ENCODE measurements at places on chromosomes 2 and 18.
A peak's percentile ranks its signal among the peaks of the same experiment; 100 is the strongest.

GRCh38 chr2:144415386-144415785, 104.5 kb downstream of the ZEB2 start:
- DNase-seq: no peak
- peaks cover 50% of the 10 kb centered on the region for H3K36me3 ChIP-seq
- peaks cover 24% of the 10 kb centered on the region for H3K4me1 ChIP-seq
- no peaks in the 10 kb centered on the region for H3K27me3 ChIP-seq

DNA sequence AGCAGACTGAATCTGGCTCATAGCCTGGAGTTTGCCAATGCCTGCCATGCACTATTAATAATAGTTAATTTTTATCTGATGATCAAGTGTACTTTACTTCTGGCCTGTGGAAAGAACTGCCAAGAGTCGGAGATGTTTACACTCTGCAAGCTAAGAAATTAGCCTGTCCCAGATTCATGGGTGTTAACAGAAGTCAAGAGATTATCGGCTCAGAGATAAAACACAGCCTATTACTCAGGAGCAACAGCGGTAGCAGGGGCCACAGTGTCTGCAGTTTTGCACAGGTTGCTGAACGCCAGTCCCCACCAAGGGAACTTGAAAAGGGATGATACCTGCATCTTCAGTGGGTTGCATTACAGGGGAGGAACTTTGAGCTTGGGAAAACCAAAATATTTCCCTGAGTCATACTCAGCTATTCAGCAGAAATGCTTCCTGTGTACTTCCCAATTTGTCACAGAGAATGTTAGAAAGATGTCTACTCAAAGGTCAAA, 4.3 kb upstream of the ADI1 start:
- H3K27ac ChIP-seq: peak overlapping the region; percentile 63
- H3K27me3 ChIP-seq: no peaks in the 10 kb centered on the region
- H3K4me3 ChIP-seq: no peak overlapping the region
- H3K4me1 ChIP-seq: peaks cover 59% of the 10 kb centered on the region
- H3K36me3 ChIP-seq: no peaks in the 10 kb centered on the region

GRCh38 chr18:43876748-43877147, 599.5 kb upstream of the SYT4 start:
- H3K4me3 ChIP-seq: no peak overlapping the region
- H3K27ac ChIP-seq: no peak overlapping the region
- no peaks in the 10 kb centered on the region for H3K36me3 ChIP-seq
- H3K27me3 ChIP-seq: no peaks in the 10 kb centered on the region

DNA sequence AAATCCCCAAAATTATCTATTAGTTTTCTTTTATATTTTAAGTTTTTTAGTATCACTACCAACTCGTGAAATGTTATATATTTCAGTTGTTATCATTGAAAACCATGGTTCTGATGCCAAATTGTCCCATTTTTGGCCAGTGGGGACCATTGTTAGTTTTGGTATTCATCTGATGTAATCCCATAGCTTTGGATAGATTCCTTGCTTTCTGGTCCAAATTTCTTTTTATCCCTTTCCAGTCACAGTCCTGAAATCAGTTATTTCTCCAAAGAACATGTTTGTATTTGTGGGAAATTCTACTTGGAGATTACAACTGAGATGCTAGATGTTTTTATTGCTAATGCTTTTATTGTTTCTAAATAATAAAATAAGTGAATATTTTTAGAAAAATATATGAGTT, 976.8 kb upstream of the CRIM1 start:
- no peak for DNase-seq
- no peaks in the 10 kb centered on the region for H3K4me1 ChIP-seq
- no peak overlapping the region for H3K27ac ChIP-seq
- no peak overlapping the region for H3K4me3 ChIP-seq

DNA sequence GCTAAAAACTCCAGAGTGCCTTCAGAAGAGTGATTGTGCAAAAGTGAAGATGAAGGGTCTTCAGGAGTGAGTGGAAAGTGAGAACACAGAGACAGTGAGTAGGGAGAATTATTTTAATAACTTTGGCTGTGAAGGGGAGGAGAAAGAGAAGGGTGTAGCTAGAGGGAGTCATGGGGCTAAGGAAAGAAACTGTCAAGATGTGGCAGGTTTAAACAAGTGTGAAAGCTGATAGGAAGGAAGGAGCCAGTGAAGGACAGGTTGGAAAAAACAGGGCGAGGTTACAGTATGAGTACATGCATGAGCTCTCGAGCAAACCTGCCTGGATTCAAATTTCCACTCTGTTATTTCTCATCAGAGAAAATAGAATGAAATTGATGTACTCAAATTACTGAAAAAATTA, 17.8 kb downstream of the IL1F10 start:
- no peak for DNase-seq
- H3K4me1 ChIP-seq: peaks cover 4% of the 10 kb centered on the region
- no peaks in the 10 kb centered on the region for H3K27me3 ChIP-seq
- H3K27ac ChIP-seq: no peak overlapping the region

DNA sequence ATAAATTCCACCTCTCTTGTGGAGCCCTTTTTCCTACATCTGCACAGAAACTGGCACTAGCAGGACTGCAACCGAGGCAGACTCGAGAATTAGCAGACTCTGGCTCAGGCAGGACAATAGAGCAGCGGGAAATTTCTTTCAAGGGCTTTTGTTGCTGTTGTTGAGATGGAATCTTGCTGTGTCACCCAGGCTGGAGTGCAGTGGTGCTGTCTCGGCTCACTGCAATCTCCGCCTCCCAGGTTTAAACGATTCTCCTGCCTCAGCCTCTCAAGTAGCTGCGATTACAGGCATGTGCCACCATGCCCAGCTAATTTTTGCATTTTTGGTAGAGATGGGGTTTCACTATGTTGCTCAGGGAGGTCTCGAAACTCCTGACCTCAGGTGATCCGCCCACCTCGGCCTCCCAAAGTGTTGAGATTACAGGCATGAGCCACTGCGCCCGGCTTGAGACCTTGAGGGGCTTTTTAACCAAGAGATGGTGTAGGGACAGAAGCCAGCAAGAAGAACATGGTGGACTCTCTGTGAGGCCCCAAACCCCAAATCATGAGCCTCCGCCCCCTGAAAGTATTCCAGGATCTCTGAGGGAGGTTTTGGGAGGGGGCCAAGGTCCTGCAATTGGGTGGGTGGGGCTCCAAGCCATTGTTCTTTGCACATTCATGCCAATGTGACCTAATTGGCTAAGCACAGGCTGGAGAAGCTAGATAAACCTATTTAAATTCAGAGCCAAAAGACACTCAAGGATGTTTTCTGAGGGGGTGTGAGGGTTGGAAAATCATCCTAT, 68.4 kb upstream of the MSH2 start:
- H3K27ac ChIP-seq: peak overlapping the region; percentile 41
- peaks cover 11% of the 10 kb centered on the region for H3K4me1 ChIP-seq
- H3K27me3 ChIP-seq: no peaks in the 10 kb centered on the region
- DNase-seq: no peak

GRCh38 chr2:182907081-182907830, 40.8 kb upstream of the FRZB start:
- no peak overlapping the region for H3K4me3 ChIP-seq
- H3K27ac ChIP-seq: no peak overlapping the region
- H3K36me3 ChIP-seq: peaks cover 47% of the 10 kb centered on the region
- no peaks in the 10 kb centered on the region for H3K27me3 ChIP-seq
- no peak for DNase-seq

- H3K4me1 ChIP-seq: no peaks in the 10 kb centered on the region
- H3K27ac ChIP-seq: no peak overlapping the region
- no peaks in the 10 kb centered on the region for H3K36me3 ChIP-seq
- DNase-seq: no peak
- H3K27me3 ChIP-seq: no peaks in the 10 kb centered on the region
Observed at GRCh38 chr2:142307616-142308115, 176.8 kb upstream of the LRP1B start.

GRCh38 chr18:40939656-40940515, 1015.1 kb upstream of the PIK3C3 start:
- no peaks in the 10 kb centered on the region for H3K27me3 ChIP-seq
- H3K27ac ChIP-seq: no peak overlapping the region
- no peaks in the 10 kb centered on the region for H3K36me3 ChIP-seq

Measured in heart left ventricle (tissue), 16 donors.